Ascending aorta (tissue), 2 donors: ENCODE measurements at places on chromosomes 2 and 18. TPM values are rescaled to one million over a fixed set of nuclear protein-coding genes. Genes with fewer than 3 reads are reported as not detected.
A peak's percentile ranks its signal among the peaks of the same experiment; 100 is the strongest.

- H3K4me1 ChIP-seq, result peaks cover 24% of the 10 kb centered on the region
- no peak overlapping the region for H3K4me3 ChIP-seq
- peak overlapping the region; percentile 90 for H3K27ac ChIP-seq
- DNase-seq, result no peak
- no peaks in the 10 kb centered on the region for H3K27me3 ChIP-seq
Measured at GRCh38 chr2:43340066-43340465, 113.7 kb upstream of the ZFP36L2 start.

DNA sequence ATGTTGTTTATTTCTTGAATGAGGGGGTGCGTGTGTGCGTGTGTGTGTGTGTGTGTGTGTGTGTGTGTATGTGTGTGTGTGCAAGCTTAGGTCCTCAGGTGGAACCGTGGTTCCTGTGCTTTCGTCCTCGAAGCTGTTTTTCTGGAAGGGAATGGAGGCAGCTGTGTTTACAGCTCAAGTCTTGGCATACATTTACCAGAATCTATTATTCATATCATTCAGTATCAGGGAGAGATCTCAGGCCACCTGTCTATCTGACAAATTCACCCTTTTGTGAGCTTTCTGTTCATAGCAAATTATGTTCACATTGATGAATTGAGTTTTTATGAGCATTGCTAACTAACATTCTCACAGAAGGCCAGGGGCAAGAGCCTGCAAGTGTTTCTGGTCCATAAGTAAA, 550.4 kb downstream of the ARHGAP15 start:
- no peaks in the 10 kb centered on the region for H3K27me3 ChIP-seq
- no peak overlapping the region for H3K27ac ChIP-seq
- H3K36me3 ChIP-seq, result no peaks in the 10 kb centered on the region
- no peaks in the 10 kb centered on the region for H3K4me1 ChIP-seq
- H3K4me3 ChIP-seq, result no peak overlapping the region

- H3K27me3 ChIP-seq, result no peaks in the 10 kb centered on the region
- no peak for DNase-seq
- peaks cover 50% of the 10 kb centered on the region for H3K4me1 ChIP-seq
- H3K27ac ChIP-seq, result peak overlapping the region; percentile 39
- no peaks in the 10 kb centered on the region for H3K36me3 ChIP-seq
- H3K4me3 ChIP-seq, result no peak overlapping the region
Measured at GRCh38 chr2:144479659-144480058, 40.3 kb downstream of the ZEB2 start.

DNA sequence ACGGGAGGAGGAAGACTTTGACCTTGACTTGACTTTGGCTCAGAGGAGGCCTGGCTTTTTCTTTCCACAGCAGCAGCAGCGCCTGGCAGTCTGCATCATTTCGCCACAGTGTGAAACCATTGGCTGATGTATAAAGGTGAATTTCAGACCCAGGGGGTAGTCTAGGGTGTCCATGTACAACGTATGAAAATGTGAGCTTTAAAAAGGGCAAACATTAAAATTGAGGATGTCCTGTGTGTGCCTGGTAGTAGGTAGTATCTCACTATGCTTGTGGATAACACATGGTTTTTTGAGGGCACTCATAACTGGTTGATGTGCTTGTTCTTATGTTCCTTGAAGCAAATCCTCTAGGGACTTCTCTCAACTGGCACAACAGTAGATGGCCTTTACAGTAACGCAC, 86.1 kb downstream of the LPIN1 start:
- H3K4me3 ChIP-seq, result no peak overlapping the region
- no peaks in the 10 kb centered on the region for H3K36me3 ChIP-seq
- H3K27ac ChIP-seq, result no peak overlapping the region
- peaks cover 4% of the 10 kb centered on the region for H3K4me1 ChIP-seq
- no peaks in the 10 kb centered on the region for H3K27me3 ChIP-seq

- no peaks in the 10 kb centered on the region for H3K4me1 ChIP-seq
- no peak overlapping the region for H3K4me3 ChIP-seq
- no peaks in the 10 kb centered on the region for H3K36me3 ChIP-seq
- no peaks in the 10 kb centered on the region for H3K27me3 ChIP-seq
- no peak overlapping the region for H3K27ac ChIP-seq
- no peak for DNase-seq
Measured at GRCh38 chr2:80462654-80463053, 158.1 kb upstream of the LRRTM1 start.

DNA sequence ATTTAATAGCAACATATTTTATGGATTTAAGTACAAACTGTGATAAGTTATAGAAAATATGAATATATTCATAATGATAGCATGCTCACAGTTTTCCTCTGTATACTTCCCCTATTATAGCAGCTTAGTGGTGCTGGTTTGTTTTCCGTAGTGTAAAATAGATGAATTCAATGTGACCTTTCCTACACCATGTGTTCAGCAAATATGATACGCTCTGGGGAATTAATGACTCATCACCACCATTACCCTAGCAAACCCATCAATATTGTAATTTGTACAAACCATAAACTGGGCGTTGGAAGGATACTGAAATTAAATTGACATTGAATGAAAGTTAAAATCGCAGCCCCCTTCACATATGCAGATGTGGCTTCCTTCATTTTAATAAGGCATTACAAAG, 58.7 kb upstream of the CDH19 start:
- H3K4me1 ChIP-seq, result no peaks in the 10 kb centered on the region
- H3K27me3 ChIP-seq, result no peaks in the 10 kb centered on the region
- no peak for DNase-seq
- H3K4me3 ChIP-seq, result no peak overlapping the region
- no peak overlapping the region for H3K27ac ChIP-seq
- H3K36me3 ChIP-seq, result no peaks in the 10 kb centered on the region

DNA sequence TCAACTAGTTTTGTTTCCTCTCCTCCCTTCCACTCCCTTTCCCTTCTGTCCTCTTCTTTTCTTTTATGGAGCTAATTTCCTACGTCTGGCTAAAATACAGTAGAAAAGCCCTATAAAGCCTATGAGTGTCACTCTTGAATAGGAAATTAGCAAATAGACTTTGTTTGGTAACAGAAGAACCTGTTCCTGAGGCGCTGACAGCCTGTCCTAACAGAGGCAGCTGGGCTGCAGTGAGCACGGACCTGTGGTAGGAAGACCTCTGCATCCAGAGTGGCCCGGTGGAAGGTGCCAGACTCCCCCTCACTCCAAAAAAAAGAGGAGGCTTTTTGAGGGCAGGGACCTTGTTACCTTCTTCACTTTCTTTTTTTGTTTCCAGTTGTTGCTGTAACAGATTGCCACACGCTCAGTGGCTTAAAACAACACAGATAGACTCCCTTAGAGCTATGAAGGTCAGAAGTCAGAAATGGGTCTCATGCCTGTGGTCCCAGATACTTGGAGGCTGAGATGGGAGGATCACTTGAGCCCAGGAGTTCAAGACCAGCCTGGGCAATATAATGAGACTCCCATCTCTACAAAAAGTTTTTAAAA, 81.2 kb upstream of the TXNDC2 start:
- H3K27ac ChIP-seq, result peak overlapping the region; percentile 59
- H3K36me3 ChIP-seq, result no peaks in the 10 kb centered on the region
- peaks cover 18% of the 10 kb centered on the region for H3K4me1 ChIP-seq
- H3K4me3 ChIP-seq, result no peak overlapping the region

DNA sequence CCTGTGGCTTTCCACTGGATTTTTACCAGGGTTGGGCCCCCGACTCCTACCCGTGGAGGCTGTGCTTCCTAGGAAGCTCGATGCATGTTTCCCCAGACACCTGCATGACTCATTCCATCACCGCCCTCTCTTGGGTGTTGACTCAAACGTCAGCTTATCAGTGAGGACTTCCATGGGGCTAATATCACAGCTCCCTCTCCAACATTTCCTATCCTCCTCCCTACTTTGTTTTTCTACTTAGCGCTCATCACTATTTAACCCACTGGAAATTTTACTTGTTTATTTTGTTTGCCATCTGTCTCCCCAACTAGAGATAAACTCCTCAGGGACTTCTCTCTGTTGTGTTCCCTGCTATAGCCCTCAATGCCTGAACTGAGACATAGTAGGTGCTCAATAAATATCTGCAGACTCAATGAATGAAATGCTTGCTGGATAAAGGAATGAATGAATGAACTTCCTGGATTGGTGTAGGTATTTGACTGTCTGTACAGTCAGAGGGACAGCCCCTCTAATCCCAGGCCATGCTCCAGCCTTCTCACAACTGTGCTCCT, 89.7 kb upstream of the MSH2 start:
- no peak for DNase-seq
- H3K4me1 ChIP-seq, result peaks cover 19% of the 10 kb centered on the region
- no peaks in the 10 kb centered on the region for H3K27me3 ChIP-seq
- no peak overlapping the region for H3K4me3 ChIP-seq
- no peak overlapping the region for H3K27ac ChIP-seq

- no peaks in the 10 kb centered on the region for H3K4me1 ChIP-seq
- no peak overlapping the region for H3K4me3 ChIP-seq
- no peak overlapping the region for H3K27ac ChIP-seq
Measured at GRCh38 chr2:160440888-160441287, 52.7 kb downstream of the RBMS1 start.

GRCh38 chr2:223467196-223467595, 135.0 kb downstream of the SCG2 start:
- H3K27ac ChIP-seq, result no peak overlapping the region
- no peaks in the 10 kb centered on the region for H3K27me3 ChIP-seq
- no peak for DNase-seq
- no peak overlapping the region for H3K4me3 ChIP-seq
- no peaks in the 10 kb centered on the region for H3K4me1 ChIP-seq
- no peaks in the 10 kb centered on the region for H3K36me3 ChIP-seq

Gene ATP5F1A
- 273 TPM for total RNA-seq

Gene MYO5B
- total RNA-seq, result 0.21 TPM

Gene UGT1A4
- not detected for total RNA-seq

Gene MFF
- total RNA-seq, result 65.9 TPM

Gene ONECUT2
- 0.11 TPM for total RNA-seq
